Left forelimb (tissue), 1 donor: ENCODE measurements at places on chromosomes 13 and 19.

DNA sequence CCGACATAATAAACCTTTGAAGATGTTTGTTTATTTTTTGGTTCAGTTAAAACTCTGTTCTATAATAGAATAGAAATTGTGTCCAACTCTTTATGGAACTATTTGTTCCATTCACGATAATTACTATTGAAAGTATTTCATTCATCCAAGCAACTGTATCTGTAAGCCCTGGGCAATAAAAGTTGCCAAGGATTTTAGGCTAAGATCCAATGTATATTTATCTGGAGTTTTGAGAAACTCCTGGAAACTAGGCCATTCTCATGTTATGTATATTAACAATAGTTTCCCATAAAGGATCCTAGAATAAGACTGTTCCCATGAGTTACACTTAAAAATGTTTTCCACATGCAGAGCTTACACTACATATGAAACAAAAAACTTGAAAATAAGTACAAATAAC is 261.6 kb downstream of the SLITRK6 start:
- DNase-seq = no peak

GRCh38 chr19:10145031-10145430 is 25.3 kb upstream of the EIF3G start:
- DNase-seq = no peak

DNA sequence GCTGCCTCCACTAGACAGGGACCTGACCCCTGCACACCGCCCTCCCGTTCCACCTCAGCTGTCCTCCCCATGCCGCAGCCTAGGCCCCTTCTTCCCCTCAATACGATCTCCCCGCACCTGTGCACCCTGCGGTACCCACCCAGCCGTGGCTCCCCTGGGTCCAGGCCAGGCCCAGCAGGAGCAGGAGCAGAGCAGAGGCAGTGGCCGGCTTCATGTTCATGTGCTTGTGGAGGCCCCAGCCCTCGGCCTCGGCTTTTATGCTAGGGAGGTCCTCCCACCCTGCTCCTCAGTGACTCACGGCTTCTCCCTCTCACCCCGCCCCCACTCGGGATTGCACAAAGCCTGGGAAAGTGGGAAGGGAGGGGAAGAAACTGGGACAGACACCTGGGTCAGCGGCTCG is 11.4 kb upstream of the KRTDAP start:
- DNase-seq = no peak

GRCh38 chr13:21691928-21692327 is 21.1 kb downstream of the FGF9 start:
- no peak for DNase-seq

DNA sequence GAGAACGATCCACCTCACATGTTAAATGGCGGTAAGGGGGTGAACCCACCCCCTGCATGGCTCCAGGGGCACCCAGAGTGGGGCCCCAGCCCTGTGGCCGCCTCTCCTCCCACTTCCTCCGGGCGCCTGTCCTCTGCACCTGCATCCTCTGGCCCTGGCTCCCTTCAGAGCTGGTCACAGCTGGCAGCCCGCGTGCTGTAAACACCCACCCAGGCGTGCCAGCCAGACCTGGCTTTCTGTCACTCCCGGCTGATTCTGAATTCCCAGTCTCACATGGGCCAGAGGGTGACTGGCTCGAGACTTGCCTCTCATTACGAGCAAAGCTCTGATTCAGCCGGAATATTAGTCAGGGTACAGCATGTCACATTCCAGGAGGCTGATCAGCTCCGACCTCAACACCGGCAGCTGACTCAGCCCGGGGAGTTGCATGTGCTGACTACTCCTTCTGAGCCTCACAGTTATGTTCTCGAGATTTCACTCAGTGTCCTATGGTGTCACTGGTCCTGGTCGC is 75.1 kb downstream of the GNG7 start:
- no peak for DNase-seq

GRCh38 chr19:20182222-20182785 is 15.3 kb downstream of the ZNF486 start:
- DNase-seq = no peak

- DNase-seq = no peak
Measured at GRCh38 chr13:22506096-22506691, 674.6 kb upstream of the SGCG start.

- no peak for DNase-seq
Measured at GRCh38 chr19:53989600-53990533, 1.6 kb upstream of the CACNG6 start.

DNA sequence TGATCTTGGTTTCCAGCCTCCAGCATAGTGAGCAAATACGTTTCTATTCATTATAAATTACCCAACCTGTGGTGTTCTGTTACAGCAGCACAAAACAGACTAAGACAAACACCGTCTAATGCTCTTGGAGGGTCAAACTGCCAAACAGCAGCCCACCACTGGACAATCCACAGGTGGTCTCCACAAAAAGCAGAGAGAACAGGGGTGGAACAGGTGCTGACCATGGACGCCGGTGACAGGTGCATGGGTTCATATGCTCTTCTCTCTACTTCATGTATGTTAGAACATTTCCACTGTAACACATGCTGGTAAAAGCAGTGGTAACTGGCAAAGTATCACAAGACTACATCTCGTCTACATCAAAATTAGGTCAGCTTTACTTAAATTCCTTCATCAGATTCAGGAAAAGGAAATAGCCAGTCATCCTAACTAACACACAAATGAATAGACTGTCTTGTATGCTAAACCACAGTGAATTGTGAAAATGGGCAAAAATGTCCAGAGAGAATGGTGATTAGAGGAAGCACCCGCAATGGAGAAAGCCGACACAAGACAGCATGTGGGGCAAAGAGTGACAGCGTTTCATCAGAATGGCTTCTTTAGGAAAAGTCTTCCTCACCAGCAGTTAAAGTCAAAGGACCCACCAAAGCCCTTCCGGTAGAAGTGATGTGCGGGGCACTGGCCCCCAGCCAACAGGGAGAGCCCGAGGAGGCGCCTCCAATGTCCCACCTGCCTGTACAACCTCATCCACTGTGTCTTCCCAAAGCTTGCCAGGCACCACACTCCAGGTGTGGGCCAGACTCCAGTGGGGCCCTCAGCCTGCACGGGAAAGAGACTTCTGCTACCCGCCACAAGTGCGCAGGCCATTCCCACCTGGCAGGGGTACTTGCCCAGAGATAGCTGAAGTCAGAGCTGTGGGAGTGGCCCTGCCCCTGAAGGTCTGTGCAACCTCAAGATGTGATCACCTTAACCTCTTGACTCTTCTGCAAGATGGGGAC is 6.5 kb downstream of the CARS2 start:
- no peak for DNase-seq

DNA sequence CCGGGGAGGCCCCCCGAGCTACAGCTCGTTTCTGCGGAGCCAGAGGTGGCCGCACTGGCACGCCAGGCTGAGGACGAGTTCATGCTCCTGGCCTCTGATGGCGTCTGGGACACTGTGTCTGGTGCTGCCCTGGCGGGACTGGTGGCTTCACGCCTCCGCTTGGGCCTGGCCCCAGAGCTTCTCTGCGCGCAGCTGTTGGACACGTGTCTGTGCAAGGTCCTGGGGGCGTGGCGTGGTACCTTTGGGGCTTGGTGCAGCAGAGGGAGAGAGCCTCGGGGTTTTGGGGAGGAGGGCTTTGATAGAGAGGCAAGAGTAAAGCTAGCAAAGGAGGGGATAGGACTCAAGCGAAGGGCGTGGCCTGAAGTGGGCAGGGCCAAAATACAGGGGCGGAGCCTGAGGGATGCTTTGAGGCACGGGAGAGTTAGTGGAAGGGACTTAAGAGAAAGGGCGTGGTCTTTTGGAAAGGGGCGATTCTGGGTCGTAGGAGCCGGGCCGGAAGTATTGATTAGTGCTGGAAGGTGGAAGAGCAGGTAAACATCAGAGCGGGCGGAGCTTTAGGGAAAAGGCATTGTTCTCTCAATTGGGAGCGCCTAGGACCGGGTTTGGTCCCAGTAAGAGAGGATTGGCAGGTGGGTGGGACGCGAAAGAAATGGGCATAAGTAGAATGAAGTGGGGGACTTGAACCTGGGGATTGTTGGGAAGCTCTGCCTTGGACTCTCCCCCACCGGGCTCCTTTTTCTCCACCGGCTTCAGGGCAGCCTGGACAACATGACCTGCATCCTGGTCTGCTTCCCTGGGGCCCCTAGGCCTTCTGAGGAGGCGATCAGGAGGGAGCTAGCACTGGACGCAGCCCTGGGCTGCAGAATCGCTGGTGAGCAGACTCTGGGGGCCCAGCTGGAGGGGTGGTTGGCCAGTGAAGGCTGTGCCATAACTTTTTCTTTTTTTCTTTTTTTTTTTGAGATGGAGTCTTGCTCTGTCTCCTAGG is 1.2 kb downstream of the PPM1N start:
- DNase-seq = no peak

DNA sequence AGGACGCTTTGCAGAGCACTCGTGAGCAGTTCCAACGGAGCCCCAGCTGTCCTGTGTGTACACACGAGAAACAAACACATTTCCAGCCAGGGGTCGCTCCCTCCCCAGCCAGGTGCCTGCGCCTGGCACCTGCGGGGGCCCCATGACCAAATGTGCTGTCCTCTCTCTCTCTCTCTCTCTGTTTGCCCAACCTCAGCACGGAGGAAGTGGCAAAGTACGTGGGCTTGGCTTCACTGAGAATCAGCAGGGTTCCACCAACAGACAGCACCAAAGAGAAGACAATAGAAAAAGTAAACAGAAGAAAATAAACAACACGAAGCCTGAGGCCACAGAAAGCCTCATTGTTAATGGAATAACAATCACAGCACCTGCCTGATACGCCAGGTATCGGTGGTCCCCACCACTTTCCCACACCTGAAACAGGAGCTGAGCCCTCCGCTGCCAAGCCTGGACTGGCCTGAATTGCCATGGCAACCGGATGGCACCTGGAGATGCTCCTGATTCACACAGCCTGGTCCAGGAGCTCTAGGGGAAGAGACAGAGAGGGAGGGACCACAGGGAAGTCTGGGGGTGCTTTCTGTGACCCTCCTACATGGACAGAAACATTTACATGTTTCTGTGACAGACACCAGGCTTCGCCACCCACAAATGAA is 103.9 kb upstream of the CACNA1A start:
- DNase-seq = no peak

DNA sequence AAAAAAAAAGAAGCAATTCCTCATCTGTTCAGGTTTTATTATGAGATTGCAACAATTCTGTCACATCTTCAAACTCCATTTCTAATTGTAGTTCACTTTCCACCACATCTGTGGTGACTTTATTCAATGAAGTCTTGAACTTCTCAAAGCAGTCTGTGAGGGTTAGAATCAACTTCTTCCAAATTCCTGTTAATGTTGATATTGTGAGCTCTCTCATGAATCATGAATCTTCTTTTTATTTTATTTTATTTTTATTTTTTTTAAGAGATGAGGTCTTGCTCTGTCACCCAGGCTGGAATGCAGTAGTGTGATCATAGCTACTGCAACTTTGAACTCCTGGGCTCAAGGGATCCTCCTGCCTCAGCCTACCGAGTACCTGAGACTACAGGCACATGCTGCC is 19.6 kb downstream of the ARHGAP35 start:
- no peak for DNase-seq

DNA sequence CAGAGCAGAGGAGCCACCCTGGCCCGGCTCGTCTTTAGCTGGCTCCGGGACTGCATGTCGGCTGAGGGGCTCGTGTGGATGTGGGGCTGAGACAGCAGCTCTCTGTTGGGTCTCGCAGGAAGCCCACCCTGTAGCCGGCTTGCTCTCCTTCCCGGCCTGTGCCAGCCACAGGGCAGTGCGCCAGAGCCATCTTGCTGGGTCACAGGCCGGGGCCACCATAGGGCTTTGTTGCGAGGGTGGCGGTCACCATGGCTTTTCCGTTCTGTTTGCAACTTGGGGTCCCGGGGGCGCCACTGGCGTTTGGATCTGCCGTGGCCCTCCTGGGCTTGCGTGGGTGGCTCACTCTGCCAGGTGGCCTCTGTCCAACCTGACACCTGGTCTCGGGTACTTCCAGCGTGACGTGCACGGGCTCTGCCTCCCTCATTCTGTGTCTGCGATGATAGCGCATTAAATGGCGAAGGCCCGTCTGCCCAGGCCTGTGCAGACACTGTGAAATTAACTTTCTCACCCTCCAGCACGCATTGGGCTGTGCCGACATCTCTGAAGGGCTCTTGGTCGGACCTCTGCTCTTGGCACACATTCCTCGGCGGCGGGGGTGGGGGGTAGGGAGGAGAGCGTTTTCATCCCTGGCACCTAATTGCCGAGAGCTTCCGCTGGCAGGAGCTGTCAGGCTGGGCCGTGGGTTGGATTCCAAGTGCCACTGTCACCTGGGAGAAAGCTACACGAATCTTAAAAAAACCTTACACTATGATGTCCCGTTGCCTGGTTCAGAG is 95.1 kb downstream of the KDM4B start:
- DNase-seq = no peak

- DNase-seq = no peak
Measured at GRCh38 chr13:33785384-33785783, 32.6 kb upstream of the RFC3 start.

DNA sequence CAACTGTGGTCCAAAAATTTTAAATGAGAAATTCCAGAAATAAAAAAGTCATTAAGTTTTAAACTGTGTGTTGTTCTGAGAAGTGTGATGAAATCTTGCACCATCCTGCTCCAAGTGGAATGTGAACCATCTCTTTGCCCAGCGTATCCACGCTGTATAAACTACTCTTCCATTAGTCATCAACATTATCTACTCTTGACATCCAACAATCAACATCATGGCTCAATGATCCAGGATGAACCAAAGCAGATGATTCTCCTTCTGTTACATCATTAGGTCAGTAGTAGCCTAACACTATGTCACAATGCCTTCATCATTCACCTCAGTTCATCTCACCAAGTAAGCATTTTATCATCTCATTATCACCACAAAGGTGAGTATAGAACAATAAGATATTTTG is 55.3 kb downstream of the SUCLA2 start:
- DNase-seq = no peak

- no peak for DNase-seq
Measured at GRCh38 chr13:34214686-34215085, 396.7 kb downstream of the RFC3 start.

DNA sequence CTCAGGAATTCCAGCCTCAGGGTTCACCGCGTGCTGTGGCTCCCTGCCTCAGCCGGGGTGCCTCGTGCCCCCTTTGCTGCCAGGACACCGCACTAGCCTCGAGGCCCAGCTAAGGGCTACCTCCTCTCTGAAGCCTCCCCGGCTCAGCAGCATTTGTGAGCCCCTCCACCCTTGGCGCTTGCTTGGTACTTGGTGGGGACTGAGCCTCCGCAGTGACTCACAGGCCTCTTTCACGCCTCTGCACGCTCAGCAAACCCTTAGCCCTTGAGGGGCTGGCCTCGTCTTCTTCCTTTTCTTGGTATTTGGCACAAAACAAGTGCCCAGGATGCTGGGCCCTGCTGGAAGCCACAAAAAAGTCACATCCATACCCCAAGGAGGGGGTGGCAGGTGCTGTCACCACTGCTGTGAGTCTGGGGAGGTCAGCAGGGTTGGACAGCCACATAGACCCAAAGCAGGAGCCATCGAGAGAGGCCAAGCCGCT is 85.4 kb upstream of the TM9SF2 start:
- DNase-seq = no peak

- no peak for DNase-seq
Measured at GRCh38 chr19:39199025-39199424, 2.3 kb downstream of the NCCRP1 start.
